ENCODE measurements at places on chromosomes 1 and 21.

GRCh38 chr1:226506021-226506420 lies 42.5 kb upstream of the STUM start:
- DNase-seq = no peak

GRCh38 chr1:19076841-19077616 lies 120.6 kb upstream of the IFFO2 start:
- DNase-seq = no peak

- DNase-seq = no peak
These were observed 137.8 kb downstream of the BARHL2 start for GRCh38 chr1:90579212-90579802.

GRCh38 chr1:21089299-21089698 lies 87.4 kb downstream of the EIF4G3 start:
- no peak for DNase-seq

- no peak for DNase-seq
These were observed 22.0 kb downstream of the CNST start for GRCh38 chr1:246588159-246588721.

DNA sequence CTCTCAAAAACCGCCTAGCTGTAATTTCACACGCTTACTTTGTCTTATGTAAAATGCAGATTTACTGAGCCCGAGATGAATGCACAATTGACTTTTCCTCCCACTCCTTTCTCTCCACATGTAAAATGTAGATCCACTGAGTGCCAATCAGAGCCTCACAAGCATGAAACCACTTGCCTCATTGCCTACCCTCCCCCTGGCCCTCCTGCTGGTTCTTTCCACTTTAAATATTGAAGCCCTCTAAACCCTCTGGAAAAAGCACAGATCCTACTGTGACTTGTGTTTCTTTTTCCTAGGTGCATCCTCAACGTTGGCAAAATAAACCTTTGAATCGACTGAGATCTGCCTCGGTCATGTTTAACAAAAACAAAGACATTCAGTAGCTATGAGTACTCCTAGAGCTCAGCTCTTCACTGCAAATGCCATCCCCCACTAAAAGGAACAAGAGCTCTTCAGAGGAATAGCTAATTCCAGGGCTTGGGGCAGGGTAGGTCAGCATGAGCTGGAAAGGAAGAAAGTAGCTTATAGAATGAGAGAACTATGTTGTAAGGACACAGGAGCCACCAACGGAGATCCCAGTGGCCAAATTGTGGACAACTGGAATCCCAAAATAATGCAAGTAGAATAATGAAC lies 365.5 kb upstream of the RUNX1 start:
- no peak for DNase-seq

DNA sequence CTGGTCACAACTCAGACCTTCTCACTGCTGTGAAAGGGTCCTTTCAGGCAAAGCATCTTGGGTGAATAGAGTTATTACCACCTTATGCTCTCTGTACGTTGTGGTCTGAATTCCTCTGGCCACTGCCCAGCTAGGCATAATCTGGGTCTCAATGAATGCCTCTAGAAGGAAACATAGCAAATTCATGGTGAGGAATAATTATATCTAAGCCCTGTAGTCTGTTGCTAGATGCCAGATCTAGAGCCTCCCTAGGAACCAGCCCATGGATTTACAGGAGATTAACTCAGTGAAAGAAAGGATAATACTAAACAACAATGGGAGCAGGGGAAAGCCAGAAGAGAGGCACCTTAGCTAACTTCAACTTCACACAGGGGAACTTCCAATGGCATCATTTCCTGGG lies 2.4 kb upstream of the COL11A1 start:
- no peak for DNase-seq

GRCh38 chr1:39655578-39656268 lies 16.2 kb downstream of the NT5C1A start:
- DNase-seq = no peak

DNA sequence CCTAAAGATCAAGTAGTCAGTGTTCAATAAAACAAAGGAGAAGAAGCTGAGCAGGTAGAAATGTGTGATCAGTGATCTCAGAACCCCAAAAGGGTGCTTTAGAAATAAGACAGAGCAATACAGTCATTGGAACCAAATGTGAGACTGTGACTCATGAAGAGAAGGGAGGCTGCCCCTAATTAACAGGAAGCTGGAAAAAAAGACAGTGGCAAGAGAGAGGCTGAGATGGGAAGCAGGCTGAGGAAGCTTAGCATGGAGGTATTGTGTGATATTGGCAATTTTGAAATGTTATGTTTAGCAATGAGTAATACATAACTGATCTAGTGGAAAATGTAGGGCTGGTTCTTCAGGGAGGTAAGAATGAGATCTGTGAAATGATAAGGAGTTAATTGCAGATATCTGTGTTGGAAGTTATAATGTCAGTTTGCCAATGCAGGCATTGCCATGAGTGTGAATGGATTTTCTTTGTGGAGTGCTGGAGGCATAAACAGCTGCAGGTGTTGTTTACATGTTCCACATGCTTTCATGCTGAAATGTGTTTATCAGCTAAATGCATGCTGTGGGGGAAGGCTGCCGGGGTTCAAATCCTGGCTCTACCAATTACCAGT lies 90.6 kb upstream of the CACNA1E start:
- DNase-seq = no peak

DNA sequence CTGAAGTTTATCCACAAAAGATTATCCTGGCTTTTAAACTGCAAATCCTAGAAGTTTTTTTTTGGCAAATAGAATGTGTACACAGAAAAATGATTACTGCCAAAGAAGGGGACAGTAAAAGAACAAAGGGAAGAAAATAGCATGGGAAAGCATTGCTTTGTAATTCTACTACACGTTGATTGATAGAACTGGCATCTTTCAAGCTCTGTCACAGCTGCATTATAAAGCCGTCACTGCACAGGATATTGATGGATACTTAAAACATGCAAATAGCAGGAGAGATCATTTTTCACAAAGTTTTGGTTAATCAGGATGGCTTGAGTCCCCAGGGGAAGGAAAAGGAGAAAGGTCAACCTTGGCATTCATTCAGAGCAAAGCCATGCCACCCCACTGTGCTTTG lies 183.7 kb upstream of the RRP15 start:
- DNase-seq = no peak

DNA sequence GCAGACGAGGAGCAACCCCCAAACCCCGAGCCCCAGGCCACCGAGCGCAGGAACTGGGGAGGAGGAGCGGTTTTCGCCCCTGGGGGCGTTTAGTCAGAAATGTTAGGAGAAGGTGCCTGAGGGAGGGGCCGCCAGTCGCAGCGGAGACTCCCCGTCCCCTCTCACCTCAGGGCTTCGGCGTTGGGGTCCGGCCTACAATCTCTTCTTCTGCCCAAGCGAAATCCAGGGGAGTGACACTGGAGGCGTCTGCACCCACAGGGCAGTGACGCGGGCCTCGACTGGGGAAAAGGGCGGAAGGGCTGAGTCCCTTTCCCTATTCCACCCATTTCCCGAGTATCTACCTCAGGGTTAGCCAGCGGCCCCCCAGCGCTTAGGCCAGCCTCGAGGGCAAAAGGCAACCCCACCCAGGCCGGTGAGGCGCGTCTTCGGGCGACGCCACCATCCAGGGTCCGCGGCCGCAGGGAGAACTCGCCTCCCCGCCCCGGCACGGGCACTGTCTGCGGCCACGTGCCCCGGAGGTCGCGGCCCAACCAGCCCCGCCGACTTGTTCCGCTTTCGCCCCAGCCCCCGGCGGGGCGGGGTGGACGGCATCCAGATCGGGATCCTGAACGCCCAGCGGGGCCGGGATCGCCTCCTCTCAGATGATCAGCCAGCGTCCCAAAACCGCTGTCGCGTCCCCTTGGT lies 118.7 kb upstream of the BARHL2 start:
- DNase-seq = no peak

DNA sequence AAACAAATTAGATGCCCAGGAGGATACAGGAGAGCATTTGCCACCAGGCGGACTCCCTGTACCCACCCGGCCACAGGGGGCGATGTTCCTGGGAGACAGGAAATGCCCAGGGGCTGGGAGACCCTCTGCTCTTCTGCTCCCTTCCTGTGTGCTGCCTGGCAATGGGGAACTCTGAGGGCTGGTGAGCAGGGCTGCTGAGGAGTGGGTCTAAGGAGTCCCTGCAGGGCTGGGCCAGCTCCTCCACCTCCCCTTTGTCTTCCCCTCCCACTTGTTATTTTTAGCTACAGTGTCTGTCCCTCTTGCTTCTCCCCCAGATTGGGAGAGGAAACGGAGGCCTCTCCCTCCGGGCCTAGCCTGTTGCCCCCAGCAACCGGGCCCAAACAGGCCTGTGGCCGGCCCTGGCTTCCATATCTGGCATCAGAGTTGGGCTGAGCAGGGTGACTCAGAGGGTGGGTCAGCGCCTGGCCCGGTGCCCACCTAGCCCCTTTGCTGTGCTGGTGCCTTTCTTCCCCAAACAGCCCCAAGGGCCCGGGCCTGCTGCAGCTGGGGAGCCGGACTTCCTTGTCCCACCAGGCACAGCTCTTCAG lies 11.6 kb downstream of the LMNA start:
- DNase-seq = no peak

GRCh38 chr1:223500560-223501425 lies 107.6 kb downstream of the CCDC185 start:
- DNase-seq = no peak

DNA sequence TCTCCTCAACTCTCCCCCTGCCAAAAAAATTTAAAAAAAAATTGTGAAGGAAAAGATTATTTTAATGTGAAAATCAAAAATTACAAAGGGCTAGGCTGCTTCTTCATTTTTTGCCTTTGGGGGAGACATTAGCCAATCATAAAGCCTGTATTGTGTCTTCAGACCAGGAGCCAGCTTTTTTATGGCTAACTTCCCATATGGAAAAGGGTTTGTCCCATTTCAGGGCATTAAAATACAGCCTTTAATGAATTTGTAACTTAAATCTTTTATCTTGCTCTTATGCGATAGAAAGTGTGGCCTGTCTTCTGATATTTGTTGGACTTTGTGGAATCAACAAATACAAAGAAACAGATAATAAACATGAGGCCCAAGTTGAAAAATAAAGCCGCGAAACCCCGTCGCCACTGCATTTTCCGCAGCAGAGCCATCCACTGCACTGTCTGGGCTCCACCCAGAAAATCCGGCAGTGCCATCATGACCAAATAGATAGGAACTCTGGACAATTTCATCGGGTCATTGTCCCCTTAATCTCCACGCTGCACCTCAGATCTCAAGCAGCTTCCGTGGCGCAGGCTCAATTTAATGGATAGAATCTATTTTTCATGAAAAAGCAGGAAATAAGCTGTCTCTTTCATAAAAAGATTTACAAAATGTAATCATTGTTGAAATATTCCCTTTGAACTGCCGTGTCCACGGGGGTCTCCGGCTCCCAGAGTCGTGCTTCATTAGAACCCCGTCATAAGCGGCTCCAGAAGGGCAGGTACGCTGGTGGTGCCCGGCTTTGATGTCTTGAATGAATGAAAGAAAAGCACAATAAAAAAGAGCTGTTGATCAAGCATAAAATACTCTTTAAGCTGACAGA lies 277.6 kb downstream of the TM2D1 start:
- no peak for DNase-seq

- no peak for DNase-seq
These were observed 216.3 kb downstream of the COL11A1 start for GRCh38 chr1:102891868-102892625.

- DNase-seq = no peak
These were observed 47.3 kb downstream of the LPGAT1 start for GRCh38 chr1:211783266-211783665.

DNA sequence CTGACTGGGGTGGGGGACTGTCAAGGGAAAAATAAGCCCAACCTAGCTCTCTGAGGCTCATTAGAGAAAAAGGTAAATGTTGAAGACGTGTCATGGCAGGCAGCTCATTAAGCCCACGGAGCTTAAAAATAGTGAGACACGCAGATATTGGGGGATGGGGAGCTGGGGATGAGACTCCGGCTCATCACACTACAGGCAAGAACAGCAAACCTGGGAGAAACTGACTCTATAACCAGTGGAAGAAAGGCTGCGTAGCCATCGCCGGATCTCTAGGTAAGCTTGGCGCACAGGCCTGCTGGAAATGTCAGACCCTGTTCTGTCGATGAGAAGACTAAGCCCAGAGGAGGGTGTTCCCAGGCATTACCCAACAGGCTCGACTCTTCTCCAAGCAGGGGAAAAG lies 78.0 kb downstream of the SYT2 start:
- DNase-seq = no peak

- DNase-seq = no peak
These were observed 11.4 kb downstream of the SDE2 start for GRCh38 chr1:225987491-225988316.

DNA sequence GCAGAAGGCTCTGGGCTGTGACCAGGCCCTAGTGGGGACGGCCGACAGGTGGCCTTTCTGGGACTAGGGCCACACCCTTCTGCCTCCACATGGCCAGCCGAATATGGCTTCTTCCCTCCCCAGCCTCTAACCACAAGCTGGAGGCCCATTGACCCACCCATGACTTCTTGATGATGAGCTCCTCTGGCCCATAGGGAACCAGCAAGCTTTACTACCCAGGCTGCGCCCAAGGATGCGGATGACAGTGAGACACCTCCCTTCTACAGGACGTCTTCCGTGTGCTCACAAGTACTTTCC lies 41.0 kb downstream of the LDLRAD2 start:
- no peak for DNase-seq

GRCh38 chr1:61055110-61055614 lies 27.2 kb upstream of the NFIA start:
- no peak for DNase-seq

GRCh38 chr1:111161843-111162487 lies 21.9 kb downstream of the CEPT1 start:
- no peak for DNase-seq

DNA sequence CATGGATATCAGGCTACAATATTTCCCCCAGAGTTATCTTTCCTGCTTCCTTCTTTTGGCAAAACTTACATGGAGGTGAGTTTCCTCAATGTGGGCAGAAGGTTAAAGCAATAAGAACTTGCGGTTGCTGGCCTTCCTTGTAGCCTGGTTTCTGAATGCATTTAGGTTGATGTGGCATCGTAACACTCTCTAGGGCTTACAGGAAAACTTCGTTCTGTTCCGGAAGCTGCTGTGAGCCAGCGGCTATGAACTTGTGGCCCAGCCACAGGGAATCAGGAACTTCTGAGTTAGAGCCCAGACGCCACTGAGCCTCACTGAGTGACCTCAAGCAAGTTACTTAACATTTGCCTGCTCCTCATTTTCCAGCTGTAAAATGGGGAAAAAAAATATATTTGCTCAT lies 623.4 kb upstream of the ADAMTS5 start:
- DNase-seq = no peak

GRCh38 chr1:181086926-181087325 lies 1.6 kb upstream of the IER5 start:
- DNase-seq = no peak

GRCh38 chr1:153253693-153254092 lies 5.8 kb upstream of the LORICRIN start:
- no peak for DNase-seq

- no peak for DNase-seq
These were observed 111.7 kb downstream of the LACTBL1 start for GRCh38 chr1:22860883-22861385.

Data from activated naive CD8-positive, alpha-beta T cell treated with anti-CD3 and anti-CD28 coated beads, Interleukin-2, amount 50 U/mL, for 16 hours (primary cell).